COR-L47 (cell line): ENCODE measurements at places on chromosomes 1 and 21.

DNA sequence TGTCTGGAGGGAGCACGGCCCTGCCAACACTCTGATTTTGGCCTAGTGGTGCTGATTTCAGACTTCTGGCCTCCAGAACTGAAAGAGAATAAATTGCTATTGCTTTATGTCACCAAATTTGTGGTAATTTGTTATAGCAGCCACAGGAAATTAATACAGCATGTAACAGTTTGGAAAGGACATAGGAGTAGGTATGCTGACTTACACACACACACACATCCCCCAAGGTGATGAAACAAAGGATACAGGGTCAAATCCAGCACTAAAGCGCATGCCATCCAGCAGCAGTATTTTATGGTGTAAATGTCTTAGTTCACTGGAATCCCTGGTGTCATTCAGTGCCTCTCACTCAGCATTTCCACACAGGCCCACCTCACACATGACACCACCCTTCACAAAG is 72.2 kb upstream of the MAN1A2 start:
- no peak for DNase-seq

- DNase-seq, result no peak
These were observed 30.0 kb upstream of the MRPS6 start for GRCh38 chr21:34043333-34043732.

DNA sequence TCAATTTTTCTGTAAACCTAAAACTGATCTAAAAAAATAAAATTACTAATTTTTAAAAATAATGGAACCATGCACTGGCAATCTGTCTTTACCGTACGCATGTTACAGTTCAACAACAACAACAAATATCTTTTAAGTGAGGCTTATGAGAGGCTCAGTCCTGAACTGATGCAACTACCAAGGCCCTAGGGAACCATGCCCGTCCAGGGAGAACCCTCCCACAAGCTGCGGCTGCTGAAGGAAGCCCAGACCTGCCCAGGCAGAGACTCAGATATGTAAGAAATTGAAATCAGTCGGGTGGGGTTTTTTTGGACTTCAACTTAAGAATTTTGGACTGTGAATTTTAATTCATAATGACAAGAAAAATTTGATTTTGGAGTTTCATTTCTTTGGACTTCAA is 91.1 kb downstream of the NPHP4 start:
- no peak for DNase-seq

DNA sequence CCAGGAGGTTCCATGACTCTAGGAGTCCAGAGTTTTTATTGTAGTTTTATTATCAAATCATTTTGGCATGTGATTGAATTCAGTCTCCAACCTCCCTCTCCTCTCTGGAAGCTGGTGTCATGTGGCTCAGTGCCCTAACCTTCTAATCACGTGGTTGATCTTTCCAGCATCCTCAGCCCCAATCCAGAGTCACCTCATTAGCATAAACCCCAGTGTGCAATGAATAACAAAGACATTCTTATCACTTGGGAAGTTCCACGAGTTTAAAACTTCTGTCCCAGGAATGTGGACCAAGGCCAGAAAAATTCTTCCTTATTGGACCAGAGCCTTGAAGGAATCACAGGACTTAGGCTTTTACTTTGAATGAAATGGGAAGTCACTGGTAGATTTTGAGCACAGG is 52.2 kb downstream of the KIRREL1 start:
- DNase-seq, result no peak

DNA sequence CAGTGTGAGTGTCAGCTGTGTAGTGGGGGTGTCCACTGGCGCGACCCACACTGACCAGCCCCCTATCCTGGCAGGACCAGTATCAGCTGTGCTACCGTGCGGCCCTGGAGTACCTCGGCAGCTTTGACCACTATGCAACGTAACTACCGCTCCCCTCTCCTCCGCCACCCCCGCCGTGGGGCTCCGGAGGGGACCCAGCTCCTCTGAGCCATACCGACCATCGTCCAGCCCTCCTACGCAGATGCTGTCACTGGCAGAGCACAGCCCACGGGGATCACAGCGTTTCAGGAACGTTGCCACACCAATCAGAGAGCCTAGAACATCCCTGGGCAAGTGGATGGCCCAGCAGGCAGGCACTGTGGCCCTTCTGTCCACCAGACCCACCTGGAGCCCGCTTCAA is 28.1 kb upstream of the KDM4A start:
- DNase-seq, result no peak

GRCh38 chr1:28646040-28646439 is 2.4 kb upstream of the RNU11 start:
- DNase-seq, result no peak
